ENCODE measurements at places on chromosomes 3 and 15.

DNA sequence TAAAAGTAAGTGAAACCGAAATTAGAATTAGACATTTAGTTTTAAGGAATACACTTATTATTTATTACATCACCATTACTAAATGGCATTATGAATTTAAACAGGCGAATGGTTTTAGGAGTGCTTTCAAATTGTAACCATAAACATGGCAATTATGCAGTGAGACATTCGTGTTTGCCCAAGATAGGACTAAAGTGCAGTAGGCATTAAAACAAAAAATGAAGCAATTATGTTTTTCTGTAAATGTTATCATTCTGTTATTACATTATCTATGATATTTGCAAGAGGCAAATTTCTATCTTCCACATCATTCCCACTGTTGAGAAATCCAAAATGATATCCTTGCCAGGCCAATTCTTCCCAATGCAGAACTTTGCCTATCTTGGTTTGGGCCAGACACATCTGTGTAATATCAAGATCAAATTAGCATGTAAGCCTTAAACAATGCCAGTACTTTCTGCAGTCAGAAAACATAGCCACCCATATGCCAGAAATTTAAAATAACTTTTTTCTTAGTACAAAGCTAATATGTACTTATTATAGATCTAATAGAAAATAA lies 156.9 kb downstream of the ATP8B4 start:
- DNase-seq: no peak

DNA sequence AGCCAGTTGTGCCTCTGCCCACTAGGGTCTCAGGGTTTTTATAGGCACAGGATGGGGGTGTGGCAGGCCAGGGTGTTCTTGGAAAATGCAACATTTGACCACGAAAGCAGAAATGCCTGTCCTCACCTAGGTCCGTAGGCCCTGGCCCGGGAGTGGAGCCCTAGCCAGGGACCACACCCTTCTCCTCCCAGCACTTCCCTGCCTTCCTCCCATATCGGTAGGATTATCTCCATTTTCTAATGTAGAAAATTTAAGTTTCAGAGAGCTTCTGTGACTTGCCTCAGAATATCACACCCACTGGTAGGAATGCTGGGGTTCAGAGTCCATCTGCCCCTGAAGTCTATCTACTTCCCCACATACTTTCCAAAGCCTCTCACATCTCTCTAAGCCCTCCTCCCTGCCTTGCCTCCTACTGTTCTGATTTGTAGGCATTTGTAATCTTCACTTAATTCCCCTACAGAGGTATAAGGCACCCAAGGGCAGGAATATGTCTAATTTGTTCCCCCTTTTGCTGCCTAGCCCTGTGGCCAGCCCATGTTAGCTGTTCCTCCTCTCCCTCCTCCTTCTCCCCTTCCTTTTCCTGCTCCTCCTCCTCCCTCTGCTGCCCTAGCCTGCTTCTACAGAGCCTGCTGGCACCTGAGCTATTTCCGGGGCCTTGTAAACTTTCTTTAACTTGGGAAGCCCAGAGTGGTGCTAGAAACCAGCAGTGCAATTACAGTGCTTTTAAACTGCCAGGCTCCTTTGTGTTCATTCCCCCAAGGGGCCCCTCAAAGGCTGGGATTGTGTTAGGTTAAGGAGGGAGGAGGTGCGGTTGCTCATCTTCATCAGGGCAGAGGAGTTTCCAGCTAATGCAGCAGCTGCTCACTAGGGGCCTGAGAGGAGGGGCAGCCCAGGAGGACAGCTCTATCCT lies 71.1 kb downstream of the MRPL46 start:
- DNase-seq: no peak

- peak; percentile 81 for DNase-seq
Observed at GRCh38 chr15:36468746-36469145, 110.7 kb upstream of the CDIN1 start.

GRCh38 chr15:63322541-63322940 lies 45.1 kb downstream of the APH1B start:
- DNase-seq: no peak

DNA sequence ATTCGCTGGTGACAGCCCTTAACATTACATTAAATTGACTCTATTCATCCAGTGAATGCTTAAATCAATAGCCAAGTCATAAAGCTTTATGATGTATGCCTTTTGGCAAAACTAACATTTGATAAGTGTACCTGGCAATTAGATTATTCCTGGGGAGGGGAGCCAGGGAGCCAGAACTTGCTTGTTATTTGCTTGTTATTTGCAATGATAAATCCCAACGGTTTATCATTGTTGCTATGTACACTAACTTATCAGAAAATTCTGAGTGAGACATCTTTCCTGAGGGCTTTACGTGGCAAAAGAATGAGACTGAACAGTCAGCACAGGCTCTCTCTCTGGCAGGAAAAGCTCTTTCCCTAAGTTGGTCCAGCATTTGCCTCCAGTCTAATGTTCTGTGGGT lies 35.8 kb upstream of the FBN1 start:
- DNase-seq: no peak

DNA sequence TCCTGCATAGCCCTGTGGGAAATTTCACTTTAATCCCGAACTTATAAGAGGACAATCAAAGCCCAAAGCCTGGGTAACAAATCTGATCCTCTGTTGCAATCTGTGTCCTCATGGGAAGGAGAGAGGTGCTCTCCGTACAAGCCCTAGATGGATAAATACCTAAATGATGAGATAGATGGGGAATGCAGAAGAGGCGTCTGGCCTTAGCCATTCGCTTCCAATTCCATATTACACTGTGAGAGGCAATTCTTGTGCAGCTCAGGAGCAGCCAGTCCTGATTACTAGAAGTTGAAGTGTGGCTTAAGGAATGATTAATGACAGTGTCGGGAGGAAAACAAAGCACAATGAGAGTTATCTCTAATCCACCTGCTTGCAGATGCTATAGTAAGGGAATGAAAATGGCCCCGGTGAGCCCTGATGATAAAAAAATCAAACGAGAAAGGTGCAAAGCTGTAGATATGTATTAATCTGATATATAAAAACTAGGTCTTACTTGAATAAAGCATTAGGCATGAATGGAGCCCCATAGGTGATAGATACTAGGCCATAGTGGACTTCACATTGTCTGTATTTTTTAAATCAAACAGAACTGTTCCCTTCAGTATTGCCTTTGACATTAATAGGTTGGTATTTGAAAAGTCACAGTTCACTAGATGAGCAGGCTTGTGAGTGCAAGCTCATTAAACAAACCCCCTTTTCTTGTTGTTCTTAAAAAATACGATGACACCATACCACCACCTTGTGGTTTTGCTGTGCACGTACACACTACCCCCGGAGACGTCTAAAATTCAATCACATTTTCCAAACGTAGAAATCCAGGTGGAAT lies 54.2 kb upstream of the TMCO5A start:
- DNase-seq: no peak

GRCh38 chr3:195250473-195251251 lies 20.3 kb downstream of the XXYLT1 start:
- DNase-seq: no peak

GRCh38 chr3:72844436-72844993 lies 3.7 kb downstream of the SHQ1 start:
- no peak for DNase-seq

- DNase-seq: no peak
Observed at GRCh38 chr3:186283651-186284348, 78.2 kb downstream of the DGKG start.

DNA sequence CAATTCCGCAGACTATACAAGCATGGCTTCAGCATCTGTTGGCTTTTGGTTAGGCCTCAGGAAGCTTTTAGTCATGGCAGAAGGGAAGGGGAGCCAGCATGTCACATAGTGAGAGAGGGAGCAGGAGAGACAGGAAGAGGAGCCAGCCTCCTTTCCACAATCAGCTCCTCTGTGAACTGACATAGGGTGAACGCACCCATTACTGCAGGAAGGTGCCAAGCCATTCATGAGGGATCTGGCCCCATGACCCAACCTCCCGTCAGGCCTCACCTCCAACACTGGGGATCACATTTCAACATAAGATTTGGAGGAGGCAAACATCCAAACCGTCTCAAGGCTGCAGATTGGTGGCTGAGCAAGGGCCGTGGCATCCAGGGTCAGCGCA lies 106.3 kb downstream of the LRRK1 start:
- no peak for DNase-seq

- DNase-seq: no peak
Observed at GRCh38 chr15:46293550-46293949, 658.7 kb downstream of the SQOR start.

Measured in BJ (cell line).